D341Med (cell line): ENCODE measurements at places on chromosomes 1 and 21.

- DNase-seq = no peak
These were observed 122.2 kb downstream of the CCDC185 start for GRCh38 chr1:223515421-223515820.

DNA sequence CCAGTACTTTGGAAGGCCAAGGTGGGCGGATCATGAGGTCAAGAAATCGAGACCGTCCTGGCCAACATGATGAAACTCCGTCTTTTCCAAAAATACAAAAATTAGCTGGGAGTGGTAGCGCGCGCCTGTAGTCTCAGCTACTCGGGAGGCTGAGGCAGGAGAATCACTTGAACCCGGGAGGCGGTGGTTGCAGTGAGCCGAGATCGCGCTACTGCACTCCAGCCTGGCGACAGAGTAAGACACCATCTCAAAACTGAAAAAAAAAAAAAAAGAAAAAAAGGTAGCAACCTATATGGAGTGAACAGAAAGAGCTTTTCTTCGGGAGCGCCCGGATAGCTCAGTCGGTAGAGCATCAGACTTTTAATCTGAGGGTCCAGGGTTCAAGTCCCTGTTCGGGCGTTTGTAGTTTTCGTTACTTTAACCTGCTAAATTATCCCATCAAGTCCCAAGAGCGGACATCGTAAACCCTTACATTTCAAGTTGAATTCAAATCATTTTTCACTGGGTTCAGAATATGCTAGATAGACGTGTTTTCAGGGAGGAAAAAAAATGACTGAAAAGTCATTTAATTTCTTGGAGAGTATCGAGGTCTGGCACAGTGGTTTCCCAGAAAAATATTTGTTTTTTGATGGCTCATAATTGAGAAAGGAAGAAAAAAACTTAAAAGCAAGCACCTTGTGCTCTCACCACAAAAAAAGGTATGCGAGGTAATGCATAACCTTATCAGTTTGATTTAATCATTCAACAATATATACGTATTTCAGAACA, 9.8 kb upstream of the MDM4 start:
- peak; percentile 54 for DNase-seq

- no peak for DNase-seq
These were observed 65.5 kb downstream of the DMRTB1 start for GRCh38 chr1:53524428-53525375.

GRCh38 chr1:231806623-231807495, 180.3 kb downstream of the DISC1 start:
- DNase-seq = peak; percentile 91

- DNase-seq = no peak
These were observed 710 bp upstream of the SLC30A1 start for GRCh38 chr1:211579440-211580302.
